ENCODE measurements at places on chromosomes 5 and 9. TPM values are rescaled to one million over a fixed set of nuclear protein-coding genes. Genes with fewer than 3 reads are reported as not detected.

The DIRAS2 gene
- total RNA-seq: not detected

DNA sequence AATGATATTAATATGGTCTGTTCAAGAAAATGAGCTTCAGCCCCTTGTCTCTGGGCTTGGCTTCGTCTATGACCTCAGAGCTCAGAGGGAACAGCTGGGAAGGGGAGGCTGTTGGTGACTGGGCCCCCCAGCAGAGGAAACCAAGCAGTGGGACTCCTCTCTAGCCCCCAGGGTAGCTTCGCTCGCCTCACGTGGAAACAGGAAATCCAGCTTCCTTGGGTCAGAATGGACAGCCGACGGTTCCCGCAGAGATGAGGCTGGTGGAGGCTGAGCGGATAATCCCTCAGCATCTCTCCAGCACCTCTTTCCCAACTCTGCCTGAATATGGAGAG is 37.2 kb upstream of the ICE1 start:
- no peaks in the 10 kb centered on the region for H3K27me3 ChIP-seq
- H3K36me3 ChIP-seq: no peaks in the 10 kb centered on the region
- H3K27ac ChIP-seq: no peak overlapping the region
- H3K4me1 ChIP-seq: no peaks in the 10 kb centered on the region
- DNase-seq: no peak

GRCh38 chr5:172692981-172693380 is 51.9 kb downstream of the NEURL1B start:
- no peak overlapping the region for H3K4me3 ChIP-seq
- no peak for DNase-seq
- H3K4me1 ChIP-seq: peaks cover 19% of the 10 kb centered on the region
- no peaks in the 10 kb centered on the region for H3K27me3 ChIP-seq

- peaks cover 6% of the 10 kb centered on the region for H3K4me1 ChIP-seq
- DNase-seq: no peak
- H3K27me3 ChIP-seq: peaks cover 59% of the 10 kb centered on the region
- no peak overlapping the region for H3K4me3 ChIP-seq
- H3K27ac ChIP-seq: no peak overlapping the region
Measured at GRCh38 chr9:22088717-22089061, 79.6 kb upstream of the CDKN2B start.

- no peak overlapping the region for H3K4me3 ChIP-seq
- H3K4me1 ChIP-seq: no peaks in the 10 kb centered on the region
- H3K27ac ChIP-seq: no peak overlapping the region
- H3K36me3 ChIP-seq: no peaks in the 10 kb centered on the region
Measured at GRCh38 chr5:146867996-146868708, 10.4 kb downstream of the PPP2R2B start.

- H3K36me3 ChIP-seq: no peaks in the 10 kb centered on the region
- H3K4me1 ChIP-seq: no peaks in the 10 kb centered on the region
- H3K27ac ChIP-seq: no peak overlapping the region
- no peak overlapping the region for H3K4me3 ChIP-seq
- no peak for DNase-seq
Measured at GRCh38 chr5:36573438-36573837, 33.0 kb upstream of the SLC1A3 start.

The ORM2 gene
- not detected for total RNA-seq

The SH3PXD2B gene
- 0.19 TPM for total RNA-seq

GRCh38 chr9:5839572-5839902 is 6.6 kb upstream of the ERMP1 start:
- no peak overlapping the region for H3K4me3 ChIP-seq
- H3K4me1 ChIP-seq: peaks cover 53% of the 10 kb centered on the region
- peaks cover 6% of the 10 kb centered on the region for H3K36me3 ChIP-seq
- peaks cover 4% of the 10 kb centered on the region for H3K27me3 ChIP-seq

DNA sequence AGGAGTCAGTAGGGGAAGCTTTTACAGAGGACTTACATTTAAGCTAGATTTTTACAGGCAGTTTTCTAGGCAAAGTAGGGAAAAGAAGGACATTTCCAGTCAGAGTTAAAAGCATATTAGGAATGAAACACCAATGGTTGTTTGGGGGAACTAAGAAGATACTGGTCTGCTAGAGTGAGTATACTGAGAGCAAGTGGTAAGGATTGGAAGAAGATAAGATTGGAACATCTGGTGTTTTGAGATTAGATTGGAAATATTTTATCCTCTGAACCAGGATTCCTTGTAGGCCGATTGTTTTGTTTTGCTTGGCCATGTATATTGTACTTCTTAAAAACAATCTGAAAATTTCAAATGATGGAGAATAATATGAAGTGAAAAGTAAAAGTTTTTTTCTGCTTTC is 7.7 kb downstream of the FBXO38 start:
- no peaks in the 10 kb centered on the region for H3K27me3 ChIP-seq
- peaks cover 44% of the 10 kb centered on the region for H3K4me1 ChIP-seq
- H3K27ac ChIP-seq: no peak overlapping the region
- no peak for DNase-seq

The KLF9 gene
- total RNA-seq: 16.5 TPM

DNA sequence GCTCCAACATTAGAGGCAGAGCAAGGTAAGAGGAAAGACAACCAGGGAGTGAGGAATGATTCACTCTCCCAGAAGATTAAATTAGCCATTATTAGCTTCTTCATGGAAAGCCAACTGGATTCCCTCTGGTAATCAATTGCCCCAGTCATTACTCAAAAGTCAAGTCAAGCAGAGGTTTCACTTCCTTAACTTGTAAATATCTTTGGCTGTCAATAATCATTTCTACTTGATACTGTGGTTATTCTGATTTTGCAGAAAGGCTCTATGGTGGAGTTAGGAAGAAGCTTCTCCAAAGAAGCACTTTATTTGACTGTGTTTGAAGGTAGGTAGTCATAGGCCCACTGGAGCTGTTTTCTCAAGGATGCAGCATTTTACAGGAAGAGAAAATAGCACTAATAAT is 78.0 kb downstream of the JAKMIP2 start:
- H3K4me1 ChIP-seq: no peaks in the 10 kb centered on the region
- H3K27ac ChIP-seq: no peak overlapping the region
- no peak overlapping the region for H3K4me3 ChIP-seq
- no peak for DNase-seq
- no peaks in the 10 kb centered on the region for H3K27me3 ChIP-seq
- no peaks in the 10 kb centered on the region for H3K36me3 ChIP-seq

DNA sequence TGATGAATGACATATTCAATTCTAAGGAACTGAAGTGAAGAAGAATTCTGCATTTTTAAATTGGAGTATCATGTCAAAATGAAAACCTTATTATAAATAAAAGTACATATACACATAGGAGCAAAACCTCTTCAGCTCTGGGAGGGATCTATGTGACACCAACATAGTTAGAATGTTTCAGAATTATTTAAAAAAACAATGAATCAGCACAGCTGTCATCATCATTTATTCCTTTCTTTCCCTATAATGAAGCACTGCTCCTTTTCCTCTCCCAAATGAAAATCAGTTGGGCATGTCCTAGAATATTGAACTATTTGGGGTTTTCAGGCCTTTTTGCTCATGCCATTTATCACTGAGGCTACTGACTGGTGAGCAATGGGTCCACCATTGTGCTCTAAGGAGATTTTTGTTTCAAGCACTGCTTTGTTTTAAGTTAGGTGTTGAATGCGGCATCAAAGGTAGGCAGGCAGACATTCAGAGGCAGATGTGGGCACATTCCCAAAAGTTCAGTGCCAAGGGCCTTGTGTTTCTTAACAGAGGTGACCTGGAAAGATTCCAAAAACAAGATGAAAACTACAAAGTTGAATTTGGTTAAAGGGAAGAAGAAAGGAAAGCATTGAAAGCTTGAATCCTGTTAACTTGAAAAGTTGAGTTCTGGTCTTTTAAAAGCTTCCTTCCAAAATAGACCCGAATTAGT is 126.4 kb upstream of the ADAMTSL1 start:
- H3K27me3 ChIP-seq: no peaks in the 10 kb centered on the region
- no peaks in the 10 kb centered on the region for H3K4me1 ChIP-seq
- H3K4me3 ChIP-seq: no peak overlapping the region
- no peaks in the 10 kb centered on the region for H3K36me3 ChIP-seq
- no peak overlapping the region for H3K27ac ChIP-seq

DNA sequence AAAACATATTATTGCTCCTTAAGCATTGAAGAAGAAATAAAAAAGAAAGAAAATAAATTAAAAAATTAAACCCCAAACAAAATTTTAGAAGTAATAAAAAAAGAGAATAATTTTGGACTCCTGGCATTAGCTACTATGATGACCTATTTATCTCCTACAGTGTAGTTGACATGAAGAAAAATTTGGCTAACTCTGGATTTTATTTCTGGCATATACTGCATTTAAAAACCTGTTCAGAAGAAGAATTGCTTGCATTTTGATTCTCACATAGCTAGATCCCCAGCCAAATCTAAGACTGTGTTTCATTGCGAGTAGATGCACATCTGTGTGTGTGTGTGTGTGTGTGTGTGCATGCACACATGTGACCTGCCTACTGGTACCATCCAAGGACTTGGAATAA is 30.1 kb upstream of the GABRG2 start:
- no peaks in the 10 kb centered on the region for H3K36me3 ChIP-seq
- no peak for DNase-seq
- no peaks in the 10 kb centered on the region for H3K4me1 ChIP-seq
- H3K4me3 ChIP-seq: no peak overlapping the region

DNA sequence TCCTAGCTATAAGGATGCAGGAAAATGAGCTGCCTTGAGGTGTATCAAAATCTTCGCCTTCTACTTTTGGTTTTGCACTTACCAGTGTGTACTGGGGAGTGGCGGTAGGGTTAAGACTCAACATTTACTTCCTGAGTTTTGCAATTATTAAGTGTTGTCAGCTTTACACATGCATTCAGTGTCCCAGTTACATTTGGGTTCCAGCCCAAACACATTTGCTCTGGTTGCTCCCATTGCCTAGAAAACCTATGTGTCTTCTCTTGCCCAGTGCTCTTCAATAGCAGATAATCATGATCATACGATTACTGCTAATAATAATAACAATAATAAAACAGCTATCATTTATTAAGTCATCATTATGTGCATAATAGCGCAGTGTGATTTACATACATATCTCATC is 241.5 kb upstream of the PAPPA start:
- H3K36me3 ChIP-seq: no peaks in the 10 kb centered on the region
- no peaks in the 10 kb centered on the region for H3K4me1 ChIP-seq
- H3K4me3 ChIP-seq: no peak overlapping the region

The ZBTB34 gene
- 7.0 TPM for total RNA-seq
